HT1080 (cell line): ENCODE measurements at places on chromosomes 1 and 21. TPM values are rescaled to one million over a fixed set of nuclear protein-coding genes. Genes with fewer than 3 reads are reported as not detected.

The CZIB gene
- total RNA-seq: 60.4 and 60.9 TPM in 2 replicates

The AMIGO1 gene
- total RNA-seq: 1.4 and 2.0 TPM in 2 replicates

The TCHHL1 gene
- total RNA-seq: not detected in 2 replicates

The ZBTB8OS gene
- 56.1 and 63.8 TPM in 2 replicates for total RNA-seq

The ERVH48-1 gene
- not detected in 2 replicates for total RNA-seq

The CLDN17 gene
- total RNA-seq: not detected in 2 replicates

The MFSD2A gene
- 0.19 and 0.37 TPM in 2 replicates for total RNA-seq

DNA sequence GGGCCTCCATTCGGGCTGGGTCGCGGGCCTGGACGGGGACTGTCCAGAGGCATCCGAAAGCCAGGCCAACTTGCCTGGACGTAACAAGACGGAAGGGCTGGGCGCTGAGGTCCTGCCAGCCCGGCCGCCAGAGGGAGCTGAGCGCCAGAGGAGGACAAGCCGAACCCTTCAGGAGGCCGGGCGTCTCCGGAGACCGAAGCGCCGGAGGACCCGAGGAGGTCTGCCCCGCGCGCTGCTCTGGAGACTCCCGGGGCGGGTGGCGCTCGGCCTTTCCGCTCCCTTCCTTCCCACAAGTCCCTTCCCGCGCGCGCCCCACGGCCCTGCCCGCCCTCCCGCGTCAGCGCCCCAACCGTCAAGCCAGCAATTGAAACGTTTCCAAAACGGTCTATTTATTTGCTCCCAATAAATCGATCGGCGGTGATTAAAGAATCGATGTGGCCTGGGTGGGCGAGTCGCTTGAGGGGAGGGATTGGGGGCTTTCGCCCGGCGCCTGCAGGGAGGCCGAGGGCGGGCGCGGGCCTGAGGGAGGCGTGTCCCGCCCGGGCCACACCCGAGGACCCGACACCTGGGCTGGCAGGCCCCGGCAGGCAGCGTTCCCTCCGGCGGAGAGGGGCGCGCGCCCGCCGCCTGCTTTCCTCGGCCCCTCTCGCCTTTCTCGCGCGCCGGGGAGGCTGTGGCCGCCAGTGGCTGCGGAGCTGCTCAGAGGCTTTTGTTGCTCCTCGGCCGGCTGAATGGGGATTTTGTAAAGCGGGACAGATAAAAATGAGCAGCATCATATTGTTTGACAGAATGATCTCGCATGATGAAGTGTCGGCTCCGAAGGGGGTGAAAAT lies 5.2 kb upstream of the FOXD3 start:
- peak; percentile 55 for DNase-seq

GRCh38 chr21:31520561-31521098 lies 138.9 kb upstream of the SOD1 start:
- DNase-seq: no peak

- no peak for DNase-seq
Measured at GRCh38 chr1:20114021-20114648, 5.2 kb downstream of the PLA2G2D start.

GRCh38 chr1:193104907-193105820 lies at the start of gene GLRX2:
Gene GLRX2 (minus strand): TSS chr1:193105414. CDS start chr1:193105382, 32 bp downstream.
- DNase-seq: peak; percentile 77

DNA sequence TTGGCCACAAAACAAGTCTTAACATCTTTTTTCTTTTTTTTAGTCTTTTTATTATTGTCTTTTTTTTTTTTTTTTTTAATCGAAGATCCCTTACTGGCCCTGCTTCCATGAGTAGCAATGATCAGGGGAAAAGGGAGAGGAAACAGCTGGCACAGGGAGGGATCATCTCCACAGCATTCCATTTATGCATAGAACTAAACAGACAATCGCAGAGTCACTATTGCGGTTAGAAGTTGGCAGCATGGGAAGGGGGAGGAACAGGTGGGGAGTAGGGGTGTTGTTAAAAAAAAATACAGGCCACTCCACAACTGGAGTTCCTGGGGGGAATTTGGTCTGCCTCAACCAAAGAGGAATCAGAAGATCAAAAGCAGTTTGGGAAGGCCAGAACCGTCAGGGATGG lies 55.4 kb downstream of the C1orf185 start:
- DNase-seq: peak; percentile 69

DNA sequence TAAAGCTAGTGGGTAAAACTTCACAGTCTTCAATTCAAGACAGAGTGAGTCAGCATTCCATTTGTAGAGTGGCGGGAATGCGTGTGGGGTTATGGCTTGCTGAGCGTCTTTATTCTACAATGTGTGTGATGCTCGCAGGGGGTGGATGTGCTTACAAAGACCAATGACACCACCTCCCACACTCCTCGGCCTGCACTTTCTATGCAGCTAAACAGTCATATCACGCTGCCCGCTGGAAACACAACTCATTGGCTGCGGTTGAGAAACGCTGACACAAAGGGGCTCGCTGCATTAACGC lies 298.5 kb downstream of the PCP4 start:
- DNase-seq: no peak

DNA sequence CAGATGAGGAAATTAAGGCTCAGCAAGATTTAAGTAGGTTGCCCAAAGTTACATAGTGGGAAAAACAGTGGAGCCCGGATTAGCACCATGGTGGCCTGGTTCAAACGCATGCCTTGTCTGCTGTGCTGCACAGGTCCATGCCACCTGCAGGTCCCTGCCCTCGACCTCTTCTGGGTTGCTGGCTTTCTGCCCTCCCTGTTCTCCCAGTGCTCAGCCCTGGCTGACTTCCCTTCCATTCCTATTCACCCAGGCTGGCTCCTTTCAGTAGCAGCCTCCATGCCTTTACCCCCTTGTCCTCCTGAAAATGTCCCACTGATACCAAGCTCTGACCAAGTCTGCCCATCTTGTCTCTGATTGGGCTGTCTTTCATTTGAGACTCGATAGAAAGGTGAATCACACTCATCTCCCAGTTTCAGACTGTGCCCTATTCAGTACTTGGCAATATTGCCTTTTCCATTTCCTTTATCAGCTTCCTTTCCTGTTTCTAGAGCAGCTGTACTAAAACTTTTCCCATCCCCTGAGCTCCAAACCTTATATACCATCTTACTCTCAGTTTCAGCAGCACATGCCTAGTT lies 75.8 kb downstream of the ST3GAL3 start:
- DNase-seq: no peak
